Amniotic epithelial cell (primary cell): ENCODE measurements at places on chromosomes 2 and 18.
A peak's percentile ranks its signal among the peaks of the same experiment; 100 is the strongest.

DNA sequence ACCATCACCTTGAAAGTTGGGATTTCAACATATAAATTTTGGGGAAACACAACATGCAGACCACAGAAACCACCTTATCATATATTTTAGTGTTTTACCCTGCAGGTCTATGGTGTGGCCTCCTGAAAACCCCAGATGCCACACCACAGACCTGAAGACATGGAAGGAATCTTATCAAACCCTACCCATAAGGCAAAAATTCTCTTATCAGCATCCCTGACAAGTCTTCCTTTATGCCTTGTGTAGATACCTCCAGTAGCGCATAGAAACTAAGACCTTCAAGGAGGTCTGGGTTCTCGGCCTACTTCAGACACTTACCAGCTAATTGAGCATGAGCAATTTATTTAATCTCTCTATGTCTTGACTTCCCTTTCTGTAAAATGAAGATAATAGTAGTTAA lies 59.1 kb upstream of the SLC14A2 start:
- no peak for DNase-seq

DNA sequence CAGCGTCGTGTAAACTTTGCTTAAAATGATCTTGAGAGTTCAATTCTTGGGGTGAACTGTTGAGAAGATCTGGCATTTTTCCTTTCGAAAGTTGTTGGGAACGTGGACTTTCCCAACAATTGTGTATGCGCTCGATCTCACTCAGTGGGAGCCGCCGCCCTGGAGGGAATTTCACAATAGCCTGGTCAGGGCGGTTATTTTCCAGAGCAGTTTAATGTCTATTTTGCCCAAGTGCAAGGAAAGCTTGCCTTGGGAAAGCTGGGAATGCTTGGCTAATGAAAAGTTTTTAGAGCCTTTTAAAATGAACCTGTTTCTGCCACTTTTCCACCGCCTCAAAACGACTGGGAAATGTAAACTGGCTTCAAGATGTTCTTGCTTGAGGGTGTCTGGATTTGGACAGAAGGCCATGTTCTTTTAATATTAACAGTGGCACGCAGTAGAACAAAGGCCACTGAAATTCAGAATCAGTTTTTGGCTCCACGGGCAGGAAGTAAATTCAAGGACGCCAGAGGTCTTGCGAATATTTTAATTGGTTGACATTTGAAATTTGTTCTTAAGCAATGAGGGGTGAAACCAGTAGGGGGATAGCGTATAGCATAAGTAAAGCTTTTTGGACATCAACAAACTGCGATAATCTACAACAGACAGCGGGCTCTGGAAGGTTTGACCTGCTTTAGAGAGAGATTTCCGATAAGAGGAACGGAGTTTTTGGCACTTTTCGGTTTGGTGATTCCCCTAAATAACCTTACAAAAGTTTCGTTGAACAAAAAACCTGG lies 1.2 kb downstream of the CFLAR start:
- DNase-seq: peak; percentile 94

GRCh38 chr2:234334151-234334550 lies 162.7 kb downstream of the ARL4C start:
- DNase-seq: peak; percentile 4

GRCh38 chr2:85770369-85770768 lies 16.6 kb downstream of the ATOH8 start:
- DNase-seq: no peak

GRCh38 chr2:10305254-10305635 lies 2.5 kb downstream of the HPCAL1 start:
- DNase-seq: no peak

GRCh38 chr2:109331896-109332848 lies 203.2 kb downstream of the SH3RF3 start:
- DNase-seq: peak; percentile 96

- no peak for DNase-seq
Measured at GRCh38 chr2:109439986-109440385, 173.8 kb downstream of the SEPTIN10 start.

DNA sequence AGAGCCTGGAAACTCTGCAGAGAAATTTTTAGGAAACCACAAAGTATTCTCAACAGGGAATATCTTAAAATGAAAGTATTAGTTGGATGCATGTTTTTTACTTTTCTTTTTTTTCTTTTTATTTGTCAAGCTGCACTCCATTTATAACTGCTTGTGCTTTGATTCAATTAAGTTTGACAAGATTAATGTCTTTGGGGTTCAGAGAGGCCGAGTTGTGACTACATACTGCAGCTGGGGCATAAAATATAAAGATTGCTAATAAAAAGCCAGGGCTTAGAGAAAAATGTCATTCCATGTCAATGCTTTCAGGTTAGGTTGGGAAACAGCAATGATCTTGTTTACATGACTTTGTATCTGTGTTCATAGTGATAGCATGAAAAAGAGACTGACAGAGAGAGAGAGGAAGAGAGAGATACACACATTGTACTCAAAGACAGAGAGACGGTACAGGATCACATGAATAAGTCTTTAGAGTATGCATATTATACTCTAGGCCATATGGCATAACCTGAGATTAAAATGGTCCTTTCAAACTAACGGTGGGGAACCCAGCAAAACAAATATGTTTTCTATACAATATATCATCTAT lies 1022.3 kb upstream of the CNTNAP5 start:
- no peak for DNase-seq

DNA sequence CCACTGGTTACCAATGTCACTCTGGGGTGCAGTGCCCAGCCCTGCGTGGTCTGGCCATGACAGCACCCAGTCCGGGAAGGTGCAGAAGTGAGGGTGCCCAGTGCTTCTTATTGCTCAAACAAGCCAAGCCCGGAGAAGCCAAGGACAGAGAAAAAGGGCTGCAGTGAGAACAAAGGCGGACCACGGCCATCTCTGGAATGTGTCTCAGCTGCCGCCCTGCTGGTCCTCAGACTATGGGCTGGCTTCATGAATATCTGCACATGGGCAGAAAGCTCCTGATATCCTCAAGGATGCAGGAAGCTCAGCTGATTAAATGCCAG lies 28.7 kb downstream of the COPS9 start:
- DNase-seq: no peak

GRCh38 chr2:237122214-237122666 lies 36.6 kb downstream of the COPS8 start:
- peak; percentile 76 for DNase-seq

DNA sequence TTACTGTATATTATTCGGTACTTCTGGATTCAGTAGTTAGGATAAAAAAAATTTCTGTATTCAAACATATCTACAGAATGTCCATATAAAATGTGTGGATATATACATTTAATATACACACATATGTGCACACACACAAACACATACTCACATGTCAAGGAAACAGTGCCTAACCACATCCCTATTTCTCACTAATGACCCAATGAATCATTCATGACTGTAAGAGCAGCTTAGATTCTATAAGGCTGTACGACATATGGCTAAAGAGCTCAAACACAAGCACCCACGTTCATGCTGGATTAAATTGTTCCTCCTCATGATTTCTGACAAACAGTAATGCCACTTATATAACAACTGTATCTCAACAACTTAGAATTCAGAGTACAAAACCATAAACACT lies 457.3 kb downstream of the ADCYAP1 start:
- DNase-seq: no peak

DNA sequence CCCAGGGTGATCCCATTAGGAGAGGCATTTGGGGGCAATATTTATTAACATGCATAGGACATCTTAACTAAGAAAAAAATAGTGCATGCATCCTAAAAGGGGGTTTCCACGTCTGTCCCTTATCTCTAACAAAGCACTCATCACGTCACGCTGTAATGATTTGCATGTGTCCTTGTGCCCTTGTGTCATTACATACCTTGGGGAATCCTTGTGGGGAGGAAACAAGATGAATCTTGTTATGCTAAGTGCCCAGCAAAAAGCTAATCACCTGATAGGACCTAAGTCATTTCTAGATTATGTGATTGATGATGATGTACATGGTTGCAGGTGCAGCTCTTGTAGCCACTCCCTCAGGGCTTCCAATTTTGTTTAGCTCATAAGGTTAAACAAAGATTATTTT lies 250.9 kb downstream of the FBXO15 start:
- no peak for DNase-seq

GRCh38 chr2:164657129-164657528 lies 35.8 kb upstream of the GRB14 start:
- DNase-seq: peak; percentile 85

DNA sequence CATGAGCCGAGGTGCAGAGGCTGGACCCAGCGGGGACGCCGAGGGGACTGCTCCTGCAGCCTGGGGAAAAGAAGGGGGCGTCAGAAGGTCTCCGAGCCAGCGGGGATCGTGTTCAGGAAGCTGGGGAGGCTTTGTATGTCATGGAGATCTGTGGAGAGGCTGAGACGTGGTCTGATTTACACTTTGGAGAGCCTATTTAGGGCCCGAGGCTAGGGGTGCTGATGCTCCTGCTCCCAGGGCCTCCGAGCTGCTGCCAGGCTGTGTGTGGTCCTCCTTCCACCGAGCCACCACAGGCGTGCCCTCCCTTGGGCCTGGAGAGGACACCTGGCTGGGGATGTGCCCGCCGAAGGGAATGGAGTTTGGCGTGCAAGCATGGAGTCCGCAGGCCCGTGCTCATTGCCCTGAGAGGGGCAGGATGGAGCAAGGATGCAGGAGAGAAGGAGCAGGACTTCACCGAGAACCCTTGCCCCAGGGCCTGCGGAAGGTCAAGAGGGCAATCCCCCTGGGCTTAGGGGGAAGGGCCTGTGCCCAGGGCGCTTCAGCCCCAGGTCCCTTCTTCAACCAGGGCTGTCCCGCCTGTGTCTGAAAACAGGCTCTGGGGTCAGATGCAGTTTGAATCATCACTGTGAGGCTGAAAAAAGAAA lies 252.5 kb downstream of the VAPA start:
- DNase-seq: no peak

GRCh38 chr18:39481281-39481680 lies 1915.7 kb upstream of the CELF4 start:
- DNase-seq: peak; percentile 40

DNA sequence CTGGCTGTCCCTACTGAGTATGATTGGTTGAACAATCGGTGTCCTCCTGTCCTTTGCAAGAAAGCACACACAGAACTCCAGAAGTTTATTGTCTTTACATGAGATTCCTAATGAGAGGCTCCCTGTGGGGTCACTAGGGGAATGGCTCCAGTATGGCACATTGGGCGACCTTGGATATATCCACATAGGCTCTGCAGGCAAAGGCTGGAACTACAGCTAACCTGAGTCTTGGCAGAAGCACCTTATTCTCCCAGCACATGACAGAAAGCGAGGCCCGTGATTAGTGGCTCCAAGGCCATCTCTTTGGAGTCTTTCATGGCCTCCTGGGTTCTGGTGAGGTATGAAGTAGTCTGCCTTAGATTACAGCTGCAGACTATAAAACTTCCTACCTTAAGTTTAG lies 49.0 kb downstream of the ZDBF2 start:
- no peak for DNase-seq

- DNase-seq: peak; percentile 58
Measured at GRCh38 chr2:73172963-73173362, 29.4 kb upstream of the NOTO start.

DNA sequence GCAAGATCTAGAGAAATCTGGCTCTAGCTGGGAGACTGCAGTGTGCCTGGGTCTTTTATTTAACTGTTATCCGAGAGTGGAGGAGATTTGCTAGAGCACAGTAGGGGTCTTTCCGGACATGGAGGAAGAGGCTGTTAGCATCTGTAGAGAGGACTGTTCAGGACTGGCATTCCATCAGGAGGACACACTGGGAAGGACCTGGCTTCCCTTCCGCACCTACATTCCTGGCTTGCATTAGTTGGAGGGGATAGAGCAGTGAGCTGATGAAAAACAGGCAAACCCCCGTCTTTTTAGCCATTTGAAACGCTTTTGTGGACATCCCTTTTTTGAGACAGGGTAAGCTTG lies 874 bp upstream of the PIEZO2 start:
- no peak for DNase-seq

- no peak for DNase-seq
Measured at GRCh38 chr2:215338883-215339679, 27.2 kb downstream of the ATIC start.

- no peak for DNase-seq
Measured at GRCh38 chr2:239685556-239685955, 284.7 kb upstream of the HDAC4 start.

DNA sequence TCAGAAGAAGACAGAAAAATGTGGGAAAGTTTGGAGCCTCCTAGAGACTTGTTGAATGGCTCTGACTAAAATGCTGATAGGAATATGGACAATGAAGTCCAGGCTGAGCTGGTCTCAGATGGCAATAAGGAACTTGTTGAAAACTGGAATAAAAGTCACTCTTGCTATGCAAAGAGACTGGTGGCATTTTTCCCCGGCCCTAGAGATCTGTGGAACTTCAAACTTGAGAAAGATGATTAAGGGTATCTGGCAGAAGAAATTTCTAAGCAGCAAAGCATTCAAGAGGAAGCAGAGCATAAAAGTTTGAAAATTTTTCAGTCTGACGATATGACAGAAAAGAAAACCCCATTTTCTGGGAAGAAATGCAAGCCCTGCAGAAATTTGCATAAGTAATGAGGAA lies 159.3 kb downstream of the MREG start:
- no peak for DNase-seq

GRCh38 chr2:7595206-7595605 lies 678.0 kb downstream of the RNF144A start:
- DNase-seq: no peak

DNA sequence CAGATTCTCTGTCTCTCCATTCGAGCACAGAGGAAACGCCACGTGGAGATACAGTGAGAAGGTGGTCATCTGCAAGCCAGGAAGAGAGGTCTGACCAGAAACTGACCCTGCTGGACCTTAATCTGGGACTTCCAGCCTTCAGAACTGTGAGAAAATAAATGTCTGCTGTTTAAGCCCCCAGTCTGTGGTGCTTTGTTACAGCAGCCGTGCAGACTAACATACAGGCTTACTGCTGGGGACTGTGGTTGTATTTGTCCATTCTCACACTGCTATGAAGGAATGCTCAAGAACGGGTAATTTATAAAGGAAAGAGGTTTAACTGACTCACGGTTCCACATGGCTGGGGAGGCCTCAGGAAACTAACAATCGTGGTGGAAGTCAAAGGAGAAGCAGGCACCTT lies 432.7 kb downstream of the IRS1 start:
- no peak for DNase-seq

DNA sequence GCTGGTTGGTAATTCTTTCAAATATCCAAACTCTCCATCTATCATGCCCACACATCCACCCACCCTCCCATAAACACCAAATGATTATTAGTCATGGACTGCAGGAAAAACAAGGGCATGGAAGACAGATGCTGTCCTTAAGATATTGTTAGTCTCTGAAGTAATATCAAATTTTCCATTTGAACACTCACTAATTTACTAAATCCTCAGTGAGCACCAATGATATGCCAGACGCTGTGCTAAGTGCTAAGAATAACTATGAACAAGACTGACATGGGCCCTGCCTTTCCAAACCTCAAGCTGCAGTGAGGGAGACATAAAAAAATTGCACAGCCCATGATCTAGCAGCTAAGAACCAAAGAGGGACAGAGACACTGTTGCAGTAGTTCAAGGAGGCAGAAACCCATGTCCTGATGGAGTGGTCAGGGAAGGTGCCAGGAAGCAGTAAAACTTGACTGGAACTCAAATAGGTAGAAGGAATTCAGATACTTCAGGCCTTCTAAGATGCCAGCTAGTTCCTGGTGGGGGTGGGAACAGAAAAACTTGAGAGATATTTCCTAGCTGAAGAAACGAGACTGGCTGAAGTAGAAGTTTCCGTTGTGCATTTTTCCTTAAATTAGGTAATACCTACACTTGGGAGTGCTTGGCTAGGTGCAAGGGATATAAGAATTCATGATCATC lies 182.1 kb downstream of the OSR1 start:
- DNase-seq: no peak
